ENCODE measurements at places on chromosomes 16 and 17.

- no peak for DNase-seq
Measured at GRCh38 chr17:22600644-22601298, 908.4 kb downstream of the KCNJ18 start.

- no peak for DNase-seq
Measured at GRCh38 chr16:24102209-24102660, 153.9 kb upstream of the CACNG3 start.

DNA sequence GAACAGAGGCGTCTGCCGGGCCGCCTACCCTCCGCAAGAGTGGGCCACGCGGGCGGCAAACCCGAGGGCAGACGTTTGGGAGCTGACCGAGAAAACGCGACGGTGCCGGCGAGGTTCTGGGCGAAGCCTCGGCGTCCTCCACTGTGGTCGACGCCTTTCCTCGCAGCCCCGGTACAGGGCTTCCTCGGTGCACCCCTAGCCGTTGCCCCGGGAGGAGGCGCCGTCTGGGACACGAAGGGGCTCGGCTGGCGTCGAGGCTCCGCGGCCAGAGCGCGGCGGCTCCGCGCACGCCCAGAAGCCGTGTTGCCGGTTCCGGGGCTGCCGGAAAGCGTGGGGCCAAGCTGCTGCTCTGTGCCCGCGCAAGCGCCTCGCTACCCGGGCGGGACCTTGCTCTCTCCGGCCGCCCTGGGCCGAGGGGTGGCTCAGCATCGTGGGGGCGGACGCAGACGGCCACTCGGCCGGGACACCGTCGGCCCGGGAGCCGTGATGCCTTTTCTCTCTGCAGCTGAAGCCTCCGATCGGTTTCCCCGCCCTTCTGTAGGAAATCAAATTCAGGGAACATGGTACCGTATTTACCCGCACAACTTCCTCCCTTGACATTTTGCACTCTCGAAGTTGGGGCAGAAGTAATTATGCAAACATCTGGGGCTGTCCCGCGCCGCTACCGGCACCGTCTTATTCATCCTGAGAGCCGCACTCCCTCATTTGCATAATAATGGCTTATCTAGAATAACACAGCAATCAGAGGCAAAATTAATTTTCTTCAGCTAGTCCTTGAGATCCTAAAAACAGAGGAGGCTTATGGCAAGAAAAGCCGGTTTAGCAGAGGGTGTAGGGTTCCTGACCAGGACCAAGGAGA lies 7.3 kb upstream of the CBX8 start:
- DNase-seq = no peak

GRCh38 chr17:4548061-4548461 lies 7.1 kb downstream of the MYBBP1A start:
- no peak for DNase-seq

GRCh38 chr17:44978807-44979206 lies 10.7 kb upstream of the C1QL1 start:
- no peak for DNase-seq

DNA sequence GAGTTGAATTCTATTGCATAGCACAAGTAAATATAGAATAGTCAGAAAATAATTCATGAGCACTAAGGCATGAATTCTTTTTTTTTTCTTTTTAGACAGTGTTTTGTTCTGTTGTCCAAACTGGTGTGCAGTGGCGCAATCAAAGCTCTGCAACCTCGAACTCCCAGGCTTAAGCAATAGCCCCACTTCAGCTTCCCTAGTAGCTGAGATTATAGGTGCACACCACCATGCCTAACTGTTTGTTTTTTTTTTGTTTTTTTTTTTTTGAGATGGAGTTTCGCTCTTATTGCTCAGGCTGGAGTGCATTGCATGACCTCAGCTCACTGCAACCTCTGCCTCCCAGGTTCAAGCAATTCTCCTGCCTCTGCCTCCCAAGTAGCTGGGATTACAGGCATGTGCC lies 16.6 kb downstream of the TUBD1 start:
- no peak for DNase-seq
